Stimulated activated CD8-positive, alpha-beta memory T cell treated with anti-CD3 and anti-CD28 coated beads, Interleukin-7, amount 100 ng/mL, for 4 hours (primary cell): ENCODE measurements at places on chromosomes 16 and 17.

DNA sequence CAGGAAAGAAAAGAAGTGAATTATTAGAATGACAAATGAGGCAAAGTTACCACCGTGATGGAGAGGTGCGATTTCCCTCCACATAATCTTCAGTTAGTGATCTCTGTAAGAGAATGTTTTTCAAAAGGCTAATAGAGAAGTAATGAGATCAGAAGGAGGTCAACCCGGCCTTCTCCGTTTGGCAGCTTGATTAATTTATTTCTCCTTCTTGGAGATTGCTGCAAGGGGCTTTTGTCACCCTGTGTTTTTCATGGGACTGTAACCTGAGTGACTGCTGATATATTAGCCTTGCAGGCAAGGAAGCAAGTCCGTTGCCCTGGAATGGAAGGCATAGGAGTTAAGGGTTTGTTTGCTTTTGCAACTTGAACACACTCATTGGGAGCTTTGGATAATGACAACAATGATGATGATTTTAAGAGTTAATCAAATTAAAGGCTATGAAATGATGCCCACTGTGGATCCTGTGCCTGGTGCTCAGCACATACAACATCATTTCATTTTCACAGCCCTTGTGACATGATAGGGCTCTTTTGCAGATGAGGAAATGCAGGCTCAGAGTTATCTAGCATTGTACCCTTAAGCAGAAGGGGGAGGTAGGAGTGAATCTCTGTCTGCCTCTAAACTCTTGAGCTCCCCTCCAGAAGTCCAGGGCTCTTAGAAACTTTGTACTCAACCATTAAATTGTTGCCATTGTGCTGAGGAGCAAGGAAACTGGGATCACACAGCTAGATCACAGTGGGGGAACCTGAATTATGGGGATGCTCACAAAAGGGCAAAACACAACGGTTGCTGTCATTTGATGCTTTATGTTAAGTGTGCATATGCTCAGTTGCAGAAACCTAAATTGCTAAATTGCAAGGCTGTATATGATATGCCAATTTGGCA, 226.3 kb downstream of the WWOX start:
- no peak for DNase-seq

DNA sequence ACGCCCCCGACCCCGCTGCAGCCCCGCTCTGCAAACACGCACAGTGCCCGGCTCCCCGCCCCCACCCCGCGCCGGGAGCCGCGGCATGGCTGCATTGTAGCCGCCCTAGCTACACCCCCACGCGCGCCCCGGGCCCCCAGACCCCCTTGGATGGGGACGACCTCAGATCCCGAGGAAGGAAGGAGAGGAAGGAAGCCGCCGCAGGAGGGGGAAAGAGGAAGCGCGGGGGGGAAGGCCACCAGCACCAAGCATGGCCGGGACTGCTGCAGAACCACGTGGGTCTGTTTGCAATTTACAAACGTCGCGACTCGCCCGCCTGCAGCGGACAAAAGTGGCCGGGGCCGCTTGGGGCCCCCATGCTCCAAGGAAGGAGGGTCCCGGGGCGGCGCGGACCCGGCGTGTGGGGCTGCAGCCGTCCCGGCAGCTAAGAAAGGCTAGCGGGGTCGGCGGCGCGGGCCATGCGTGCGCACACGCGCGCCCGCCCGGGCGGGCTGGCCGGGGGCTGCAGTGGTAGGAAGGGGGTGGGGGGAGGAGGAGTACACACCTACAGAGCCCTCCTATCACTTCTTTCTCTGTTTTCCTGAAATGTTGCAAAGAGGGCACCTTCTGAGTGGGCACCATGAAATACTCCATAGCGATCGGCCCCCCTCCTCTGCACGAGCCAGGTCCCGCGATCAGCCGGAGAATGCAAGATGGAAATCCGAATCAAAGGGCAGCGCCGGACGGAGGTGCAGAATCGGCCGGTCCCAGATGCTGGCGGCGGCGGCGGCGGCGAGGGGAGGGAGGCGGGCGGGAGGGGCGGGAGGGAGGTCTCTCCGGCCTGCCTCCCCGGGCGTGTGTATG, 488 bp downstream of the TFAP4 start:
- DNase-seq, result no peak

DNA sequence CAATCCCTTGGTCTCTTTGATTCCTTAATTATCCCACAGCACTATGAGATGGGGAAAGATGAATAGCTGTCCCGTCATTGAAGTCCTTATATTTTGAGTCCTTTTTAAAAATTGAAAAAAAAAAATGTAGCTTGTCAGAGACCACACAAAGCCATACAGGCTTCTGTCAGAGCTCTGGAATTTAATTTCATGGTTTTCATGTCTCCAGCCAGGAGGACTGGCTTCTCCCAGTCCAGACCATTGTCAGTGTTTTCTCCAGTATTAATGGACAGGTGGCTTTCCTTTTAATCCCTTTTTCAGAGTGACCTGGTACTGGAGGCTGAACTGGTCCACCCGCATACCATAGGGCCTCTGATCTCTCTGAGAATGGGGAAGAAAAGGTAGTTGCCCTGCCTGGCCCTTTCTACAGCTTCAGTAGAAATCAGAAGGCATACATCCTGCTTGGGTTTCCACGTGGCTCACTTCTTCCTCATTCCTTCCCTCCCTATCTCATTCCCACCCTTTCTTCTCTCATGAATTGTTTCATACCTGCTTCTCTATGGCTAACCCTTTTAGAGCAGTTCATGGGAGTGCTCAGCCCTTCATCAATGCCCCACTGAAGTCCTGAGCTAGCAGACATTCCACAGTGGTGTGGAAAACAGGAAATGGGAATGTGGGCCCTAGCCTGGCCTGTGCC, 29.1 kb downstream of the TRIM16 start:
- DNase-seq, result no peak

DNA sequence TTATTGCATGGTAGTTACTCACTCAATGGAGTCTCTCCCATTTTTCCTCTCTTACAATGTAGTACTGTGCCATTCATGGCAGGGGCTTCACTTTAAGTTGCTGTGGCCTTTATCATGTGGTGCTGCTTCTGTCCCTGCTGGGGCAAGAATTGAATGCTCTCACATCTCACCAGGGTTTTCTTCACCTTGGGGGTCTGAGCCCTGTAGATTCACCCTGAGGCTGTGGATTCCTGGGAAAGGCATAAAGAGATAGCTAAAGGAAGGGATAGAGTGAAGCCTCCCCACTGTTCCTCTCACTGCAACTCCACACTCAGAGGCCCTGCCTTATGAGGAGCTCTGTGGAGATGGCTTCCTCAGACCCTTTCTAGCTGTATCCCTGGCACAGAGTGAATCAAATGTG, 178.5 kb upstream of the GOT2 start:
- DNase-seq, result no peak

DNA sequence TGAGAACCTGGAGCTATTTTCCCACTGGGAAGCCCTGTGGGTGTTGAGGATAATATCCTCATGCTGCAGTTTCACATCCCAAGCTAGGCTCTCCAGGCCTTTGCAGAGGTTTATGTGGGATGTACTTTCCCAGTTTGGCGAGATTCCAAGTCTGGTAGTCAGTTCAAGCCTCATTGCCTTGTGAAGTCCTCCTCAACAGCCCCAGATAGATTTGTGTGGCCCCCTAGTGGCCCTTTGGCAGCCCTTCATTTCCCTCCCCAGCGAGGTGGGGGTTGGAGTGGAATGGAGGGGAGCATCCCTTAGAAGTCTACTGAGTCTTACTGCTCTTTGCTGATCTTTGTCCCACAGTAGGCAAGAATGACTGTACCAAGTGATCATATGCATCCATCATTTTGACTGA, 137.9 kb downstream of the CDH11 start:
- no peak for DNase-seq

- DNase-seq, result no peak
Measured at GRCh38 chr17:66625311-66625767, 209.6 kb upstream of the CACNG5 start.

DNA sequence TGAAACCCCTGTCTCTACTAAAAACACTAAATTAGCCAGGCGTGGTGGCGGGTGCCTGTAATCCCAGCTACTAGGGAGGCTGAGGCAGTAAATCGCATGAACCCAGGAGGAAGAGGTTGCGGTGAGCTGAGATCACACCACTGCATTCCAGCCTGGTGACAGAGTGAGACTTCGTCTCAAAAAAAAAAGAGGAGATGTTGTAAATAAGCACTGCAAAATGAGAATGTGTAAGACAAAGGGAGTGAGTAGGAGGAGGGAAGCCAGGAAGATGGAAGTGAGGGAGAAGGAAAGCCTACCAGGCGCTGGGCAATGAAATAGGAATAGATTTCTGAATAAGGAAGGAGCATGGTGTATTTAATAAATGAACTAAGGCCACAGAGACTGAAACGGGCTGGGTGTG, 8.7 kb upstream of the PRPF8 start:
- no peak for DNase-seq

- no peak for DNase-seq
Measured at GRCh38 chr17:40961591-40961990, 5.2 kb downstream of the KRT39 start.

DNA sequence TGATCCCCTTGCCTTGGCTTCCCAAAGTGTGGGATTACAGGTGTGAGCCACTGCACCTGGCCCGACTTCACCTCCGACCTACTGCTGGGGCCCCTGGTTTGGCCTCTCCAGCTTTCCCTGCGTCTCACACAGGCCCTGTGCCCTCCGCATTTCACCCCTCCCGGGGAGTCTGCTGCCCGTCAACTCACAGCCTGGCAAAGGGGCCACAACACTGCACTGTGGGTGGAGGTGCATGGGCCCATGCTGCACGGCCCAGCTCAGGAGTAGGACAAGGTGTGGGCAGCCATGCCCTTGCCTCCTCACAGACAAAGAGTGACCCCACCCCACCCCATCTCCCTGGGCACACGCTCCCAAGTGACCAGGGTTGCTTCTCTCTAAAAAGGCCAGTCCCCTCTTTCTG, 12.6 kb upstream of the TBX2 start:
- no peak for DNase-seq

DNA sequence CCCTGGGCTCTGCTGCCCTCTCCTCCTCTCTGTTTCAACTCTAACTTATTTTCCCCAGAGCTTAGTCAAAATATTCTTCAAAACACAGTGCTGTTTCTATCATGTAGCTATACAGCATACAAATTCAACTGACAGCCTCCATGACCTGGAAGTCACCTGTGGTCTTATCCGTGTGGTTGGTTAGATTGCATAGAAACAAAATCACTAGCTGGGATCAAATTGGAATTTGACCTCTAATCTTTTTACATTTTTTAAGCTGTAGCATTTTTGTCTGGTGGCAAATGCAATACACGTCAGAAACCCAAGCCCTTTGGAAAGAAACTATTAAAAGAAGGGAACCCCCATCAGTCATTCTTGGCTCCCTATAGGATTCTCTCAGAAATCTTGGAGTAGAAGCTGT, 57.3 kb downstream of the ABCC12 start:
- no peak for DNase-seq

- no peak for DNase-seq
Measured at GRCh38 chr16:50671644-50672260, 9.4 kb downstream of the SNX20 start.

DNA sequence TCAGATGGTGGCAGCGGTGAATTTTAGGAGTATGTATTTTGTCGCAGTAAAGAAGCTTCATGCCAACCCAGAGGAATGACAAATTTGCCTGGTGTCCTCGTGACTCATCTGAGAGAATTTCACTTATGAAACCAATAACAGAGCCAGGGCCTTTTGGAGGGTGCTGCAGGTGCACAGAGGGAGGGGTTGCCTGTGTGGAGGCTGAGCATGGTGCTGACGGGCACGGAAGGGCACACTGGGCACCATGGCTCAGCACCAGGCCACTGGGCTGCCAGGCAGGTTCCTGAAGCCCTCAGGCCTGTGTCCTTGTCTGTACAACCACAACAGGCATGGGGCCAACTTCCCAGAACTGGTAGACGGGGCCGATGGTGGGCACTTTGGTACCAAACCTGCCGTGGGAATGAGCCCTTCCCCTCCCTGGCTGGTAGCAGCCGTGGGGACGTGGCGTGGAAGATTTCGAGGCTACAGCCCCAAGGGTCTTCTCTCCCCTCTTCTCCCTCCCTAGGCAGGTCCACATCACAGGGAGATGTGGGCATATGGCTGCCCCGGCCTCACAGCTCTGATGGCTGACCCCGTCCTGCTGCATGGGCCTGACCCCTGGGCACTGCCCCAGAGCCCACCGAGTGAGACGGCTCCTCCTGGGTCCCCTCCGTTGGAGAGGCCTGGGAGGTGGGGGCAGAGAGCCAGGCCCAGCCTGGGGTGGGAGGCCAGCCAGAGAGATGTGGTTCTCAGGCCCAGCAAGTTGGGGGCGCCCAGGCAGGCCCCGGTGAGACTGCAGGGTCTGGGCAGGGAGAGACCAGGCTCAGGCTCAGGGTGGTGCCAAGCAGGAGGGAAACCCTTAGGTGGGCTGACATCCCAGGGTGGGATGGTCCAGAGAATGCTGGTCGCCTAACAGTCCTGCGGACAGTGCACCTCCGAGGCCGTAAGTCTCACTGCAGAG, 30.2 kb upstream of the ZNF469 start:
- DNase-seq, result no peak

DNA sequence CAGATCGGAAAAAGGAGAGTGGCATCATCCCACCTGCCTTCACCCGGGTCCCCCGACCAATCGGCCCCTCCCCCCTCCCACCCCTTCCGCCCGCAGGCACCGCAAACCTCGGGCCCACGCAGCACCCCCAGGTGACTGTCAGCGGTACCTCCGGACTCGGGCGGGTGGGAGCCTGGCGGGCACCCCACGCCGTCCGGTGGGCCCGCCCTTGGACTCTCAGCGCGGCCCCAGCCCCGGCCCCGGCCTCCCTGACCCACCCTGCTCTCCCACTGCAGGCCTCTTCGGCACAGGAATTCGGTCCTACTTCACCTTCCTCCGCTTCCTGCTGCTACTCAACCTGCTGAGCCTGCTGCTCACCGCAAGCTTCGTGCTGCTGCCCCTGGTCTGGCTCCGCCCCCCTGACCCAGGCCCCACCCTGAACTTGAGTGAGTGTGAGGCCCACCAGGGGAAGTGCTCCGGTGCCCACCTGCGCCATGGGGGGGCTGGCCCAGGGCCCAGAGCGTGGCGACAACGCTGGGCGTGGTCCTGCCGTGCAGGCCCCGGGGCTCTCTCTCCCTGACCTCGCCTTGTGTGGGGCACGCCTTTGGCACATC, 1.6 kb downstream of the TMC8 start:
- DNase-seq, result peak; percentile 72
